ENCODE measurements at places on chromosomes 5 and 9.

DNA sequence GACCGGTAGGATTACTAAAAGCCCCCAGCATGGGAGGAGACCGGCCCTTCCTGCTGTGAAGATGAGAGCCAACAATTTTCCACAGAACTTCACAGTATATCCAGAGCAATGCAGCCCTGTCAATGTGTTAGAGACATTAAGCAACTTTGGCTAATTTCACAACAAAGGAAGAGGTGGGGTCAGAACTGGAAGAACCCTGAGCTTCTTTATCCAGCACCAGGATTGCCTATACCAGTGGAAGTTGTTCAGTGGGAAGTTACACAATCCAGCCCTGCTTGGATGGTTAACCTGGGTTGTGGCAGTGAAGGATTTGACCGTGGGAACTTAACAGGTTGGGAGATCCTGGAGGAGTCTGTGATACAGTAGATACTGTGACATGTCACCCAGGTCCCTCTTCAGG lies 197.0 kb downstream of the FBN2 start:
- no peak for DNase-seq

DNA sequence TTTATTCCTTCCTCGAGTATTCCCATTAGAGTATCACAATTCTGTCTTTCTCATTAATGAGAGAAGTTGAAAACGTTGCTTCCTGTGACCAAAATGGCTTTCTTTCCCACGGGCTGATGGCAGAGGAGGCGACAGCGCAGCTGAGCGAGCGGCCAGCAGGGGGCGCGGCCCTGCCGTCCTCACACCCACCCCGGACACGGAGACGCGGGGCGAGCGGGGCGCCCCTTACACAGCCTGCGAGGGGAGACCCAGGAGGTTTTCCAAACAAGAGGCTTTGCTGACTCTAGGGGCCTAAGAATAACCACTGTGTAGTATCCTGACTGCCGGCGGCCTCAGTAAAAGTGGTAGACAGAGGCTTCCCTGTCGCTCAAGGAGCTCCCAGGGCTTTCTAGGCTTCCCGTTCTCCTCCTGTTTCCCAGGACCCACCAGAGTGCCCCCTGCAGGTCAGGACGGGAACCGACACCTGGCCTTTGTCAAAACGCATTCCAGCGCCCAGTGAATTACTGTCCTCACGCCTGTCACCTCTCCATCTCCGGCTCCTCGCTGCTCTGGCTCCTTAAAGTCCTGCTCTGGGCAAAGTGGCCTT lies 27.3 kb upstream of the FGF1 start:
- peak; percentile 52 for DNase-seq

DNA sequence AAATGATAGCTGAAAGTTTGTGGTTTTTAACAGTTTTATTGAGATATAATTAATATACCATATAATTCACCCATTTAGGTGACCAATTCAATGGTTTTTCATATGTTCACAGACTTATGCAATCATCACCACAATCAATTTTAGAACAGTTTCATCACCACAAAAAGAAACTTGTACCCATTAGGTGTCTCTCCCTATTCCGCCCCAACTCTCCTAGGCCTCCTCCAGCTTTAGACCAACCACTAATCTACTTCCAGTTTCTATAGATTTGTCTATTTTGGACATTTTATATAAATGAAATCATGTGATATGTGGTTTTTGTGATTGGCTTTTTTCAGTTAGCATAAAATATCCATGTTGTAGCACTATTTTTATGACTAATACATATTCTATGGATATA lies 38.6 kb downstream of the YTHDC2 start:
- DNase-seq = no peak

DNA sequence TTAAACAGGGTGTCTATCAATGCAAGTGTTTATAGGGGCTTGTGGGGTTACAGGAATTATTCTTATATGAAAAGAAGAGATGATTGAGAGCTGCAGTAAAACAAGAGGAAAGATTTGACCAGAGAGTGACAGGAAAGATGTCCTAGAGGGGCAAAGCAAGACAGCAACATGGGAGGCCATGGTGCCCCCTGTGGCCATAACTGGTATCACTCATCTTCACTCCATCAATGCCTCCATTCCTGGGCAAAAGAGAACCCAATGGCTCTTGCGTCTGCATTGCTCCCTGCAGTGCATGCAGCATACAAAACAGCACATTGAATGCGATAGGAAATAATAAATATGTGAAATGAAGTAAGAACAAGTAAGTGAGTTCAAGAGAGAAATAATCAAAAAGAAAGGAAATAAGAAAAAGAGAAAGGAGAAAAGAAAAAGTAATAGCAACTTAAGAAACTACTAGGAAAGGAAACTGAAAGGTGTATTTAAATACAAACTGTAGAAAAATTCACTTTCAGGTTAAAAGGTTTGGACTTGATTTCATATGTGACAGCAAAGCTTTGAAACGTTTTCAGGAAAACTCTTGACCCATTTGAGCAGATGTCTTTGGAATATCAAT lies 206.6 kb downstream of the SEMA5A start:
- no peak for DNase-seq

Measured in T-helper 22 cell (primary cell).